ENCODE measurements at places on chromosomes 3 and 15.
A peak's percentile ranks its signal among the peaks of the same experiment; 100 is the strongest.

- DNase-seq: no peak
These were observed 300.0 kb upstream of the CTNNB1 start for GRCh38 chr3:40899286-40899712.

GRCh38 chr3:146345900-146346299 lies 95.0 kb upstream of the PLSCR4 start:
- DNase-seq: no peak

- DNase-seq: peak; percentile 32
These were observed 447 bp upstream of the SHQ1 start for GRCh38 chr3:72848703-72849081.

DNA sequence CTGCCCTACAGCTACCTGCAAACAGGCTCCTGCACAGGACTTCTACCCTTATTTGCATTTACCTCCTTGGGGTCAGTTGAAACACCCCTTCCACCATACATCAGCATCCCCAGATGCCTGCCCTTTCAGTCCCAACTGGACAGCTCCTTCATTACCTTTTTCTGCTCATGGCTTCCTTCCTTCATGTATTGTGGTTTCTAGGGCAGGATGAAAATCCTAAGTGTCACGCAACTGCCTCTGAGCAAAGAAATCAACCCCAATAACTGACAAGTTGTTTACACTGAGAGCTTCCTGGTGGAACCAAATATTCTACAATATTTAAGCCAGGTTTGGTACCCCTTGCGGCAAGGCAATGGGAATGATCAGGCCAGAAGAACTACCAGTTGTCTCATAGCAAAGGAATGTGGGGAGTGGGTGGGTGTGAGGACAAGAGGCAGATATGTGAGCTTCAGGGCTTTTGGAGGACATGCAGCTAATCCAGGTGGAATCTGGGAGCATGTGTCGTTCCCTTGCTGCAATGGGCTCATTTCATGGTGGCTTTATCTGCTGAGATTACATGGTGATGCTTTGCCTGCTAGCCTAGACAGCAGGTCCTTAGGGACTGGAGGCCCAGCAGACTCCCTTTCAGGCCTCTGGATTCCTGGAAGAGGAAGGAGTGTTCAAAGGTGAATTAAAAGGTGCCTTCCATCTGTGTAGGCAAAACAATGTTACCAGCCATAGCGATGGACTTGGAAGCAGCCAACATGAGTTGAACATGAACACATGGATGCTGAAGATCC lies 34.9 kb downstream of the PPCDC start:
- no peak for DNase-seq

- DNase-seq: no peak
These were observed 92.1 kb downstream of the DTWD1 start for GRCh38 chr15:49712846-49713450.

GRCh38 chr3:106349191-106349881 lies 480.5 kb upstream of the CBLB start:
- DNase-seq: no peak
